Mesenchymal stem cell (in vitro differentiated cells and primary cell): ENCODE measurements at places on chromosomes 2 and 18.

DNA sequence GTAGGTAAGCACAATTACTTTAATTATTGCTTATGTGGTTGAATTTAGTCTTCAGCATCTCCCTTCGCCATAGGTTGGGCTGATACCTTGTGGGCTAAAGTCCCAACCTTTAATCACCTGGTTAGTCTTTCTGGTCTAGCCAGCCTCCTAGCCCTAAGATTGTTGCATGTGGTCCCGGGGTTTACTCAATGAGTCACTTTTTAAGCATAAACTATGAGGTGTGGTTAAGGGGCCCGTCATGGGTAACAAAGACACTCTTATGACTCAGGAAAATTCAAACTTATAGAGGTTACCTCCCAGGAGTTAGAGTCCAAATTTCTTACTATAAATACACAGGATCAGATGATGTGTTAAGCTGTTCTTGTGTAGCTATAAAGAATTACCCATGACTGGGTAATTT lies 841.6 kb downstream of the TRIB2 start:
- DNase-seq, result peak; percentile 9

GRCh38 chr2:17628349-17629261 lies 88.1 kb downstream of the VSNL1 start:
- DNase-seq, result no peak

- no peak for DNase-seq
Measured at GRCh38 chr2:71832388-71832787, 315.3 kb downstream of the CYP26B1 start.

DNA sequence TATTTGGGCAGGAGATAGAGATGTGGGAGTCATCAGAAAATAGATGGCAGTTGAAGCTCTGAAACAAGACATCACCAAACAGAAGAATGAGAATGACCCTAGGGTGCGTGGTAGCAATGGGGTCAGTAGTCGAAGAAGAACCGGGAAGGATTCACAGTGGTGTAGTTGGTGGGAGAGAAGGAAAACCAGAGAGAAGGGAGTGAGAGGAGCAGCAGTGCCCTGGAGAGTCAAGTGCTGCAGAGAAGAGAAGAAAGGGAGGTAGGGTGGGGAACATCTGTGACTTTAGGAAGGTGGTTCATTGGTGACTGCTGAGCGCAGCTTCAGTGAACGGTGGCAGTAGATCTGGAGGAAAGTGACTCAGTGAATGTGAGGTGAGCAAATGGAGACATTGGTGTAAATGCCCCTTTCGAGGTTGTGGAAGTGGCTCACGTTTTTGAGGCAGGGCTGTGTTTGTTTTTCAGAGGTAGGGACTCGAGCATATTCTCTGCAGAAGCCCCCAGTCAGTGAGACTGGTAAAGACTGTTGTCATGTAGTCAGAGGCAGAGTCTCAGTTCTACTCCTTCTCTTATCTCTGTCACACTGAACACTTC lies 36.4 kb downstream of the CDC42EP3 start:
- no peak for DNase-seq
